ENCODE measurements at places on chromosomes 5 and 9.

DNA sequence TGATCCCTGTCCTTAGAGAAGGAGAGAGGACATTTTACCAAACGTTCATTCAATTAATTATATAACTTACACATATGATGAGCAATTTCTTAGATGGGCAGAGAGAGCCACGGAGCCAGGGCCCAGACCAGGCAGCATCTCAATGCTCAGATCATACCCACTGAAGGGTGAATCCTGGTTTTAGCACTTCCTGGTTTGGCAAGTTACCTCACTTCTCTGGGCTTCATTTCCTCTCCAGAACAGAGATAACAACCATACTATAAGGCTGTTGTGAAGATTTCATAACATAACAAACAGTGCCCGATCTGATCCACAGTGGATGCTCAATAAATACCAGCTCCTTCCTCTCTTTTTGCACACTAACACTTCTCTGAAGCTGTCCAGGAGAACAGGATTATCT is 271.1 kb downstream of the DENND1A start:
- no peak for DNase-seq

DNA sequence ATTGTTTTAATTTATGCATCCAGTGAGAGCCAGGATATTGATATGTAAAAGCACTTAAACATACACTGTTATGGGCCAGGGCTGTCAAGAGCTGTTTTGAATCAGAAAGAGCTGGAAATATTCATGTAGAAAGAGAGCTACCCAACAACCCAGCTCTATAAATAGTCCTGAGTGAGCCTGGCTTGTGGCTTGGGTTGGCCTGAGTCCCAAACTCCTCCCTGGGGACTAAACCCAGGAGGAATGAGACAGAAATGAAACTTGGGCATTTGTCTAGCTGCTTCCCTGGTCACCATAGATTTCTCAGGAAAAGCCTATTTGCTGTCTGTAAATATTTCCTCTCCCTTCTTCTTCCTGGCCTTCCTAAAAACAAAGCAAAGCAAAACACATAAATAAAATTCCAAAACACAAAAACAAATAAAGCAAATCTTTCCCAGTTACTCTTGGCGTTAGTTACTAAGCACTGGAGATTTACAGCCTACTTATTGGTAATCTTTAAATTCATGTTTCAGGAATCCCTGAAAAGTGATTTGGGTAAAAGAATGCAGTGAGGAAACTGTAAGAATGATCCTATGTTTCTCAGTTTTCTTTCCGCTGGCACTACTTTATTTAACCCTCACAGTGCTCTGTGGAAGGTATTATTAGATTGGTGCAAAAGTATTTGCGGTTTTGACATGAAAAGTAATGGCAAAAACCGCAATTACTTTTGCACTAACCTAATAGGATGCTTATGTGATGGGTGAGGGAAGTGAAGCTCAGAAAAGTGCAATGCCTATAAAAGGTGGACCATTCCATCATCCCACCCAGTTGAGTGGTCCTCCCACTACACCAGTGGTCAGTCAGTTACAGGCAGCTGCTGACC is 111.8 kb downstream of the CARTPT start:
- DNase-seq = no peak

DNA sequence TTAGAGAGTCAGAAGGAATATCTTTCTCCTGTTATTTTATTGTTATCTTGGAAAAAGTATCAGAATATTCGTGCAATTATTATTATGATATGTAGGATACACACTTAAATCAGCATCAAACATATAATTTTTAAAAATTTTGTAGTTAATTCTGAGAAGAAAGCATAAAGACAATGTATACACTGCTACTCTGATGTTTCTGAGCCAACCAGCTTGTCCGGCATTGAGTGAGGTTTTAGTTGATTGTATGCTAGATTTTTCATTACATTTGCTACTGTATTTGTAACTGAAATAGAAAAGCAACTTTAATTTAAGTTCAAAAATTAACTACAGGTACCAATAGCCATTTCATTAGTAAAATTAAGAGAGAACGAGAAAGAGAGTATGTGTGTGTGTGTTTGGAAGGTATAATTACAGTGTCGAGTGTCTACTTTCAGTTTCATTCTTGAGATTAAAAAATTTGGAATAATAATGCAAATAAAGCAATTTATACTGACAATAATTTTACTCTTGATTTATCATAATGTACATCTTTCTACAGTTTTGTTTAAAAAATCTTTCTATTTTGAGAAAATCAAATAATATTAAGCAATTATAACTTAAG is 160.4 kb upstream of the CDH12 start:
- no peak for DNase-seq

DNA sequence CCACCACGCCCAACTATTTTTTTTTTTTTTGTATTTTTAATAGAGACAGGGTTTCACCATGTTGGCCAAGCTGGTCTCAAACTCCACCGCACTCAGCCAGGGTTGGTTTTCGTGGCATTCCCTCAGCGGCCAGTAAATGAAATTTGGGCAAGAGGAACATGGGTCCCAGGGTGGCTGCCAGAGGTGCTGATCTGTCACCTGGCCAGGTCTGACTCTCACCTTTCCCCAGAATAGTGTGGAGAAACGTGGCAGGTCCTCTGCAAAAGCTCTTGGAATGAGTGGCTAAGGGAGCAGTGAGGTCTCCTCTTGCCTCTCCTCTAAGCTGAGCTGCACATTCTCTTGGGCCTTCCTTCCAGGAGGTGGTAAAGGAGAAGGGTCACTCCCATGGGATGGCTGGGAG is 170.1 kb downstream of the IRX2 start:
- no peak for DNase-seq

Measured in stimulated activated CD8-positive, alpha-beta memory T cell treated with anti-CD3 and anti-CD28 coated beads, Interleukin-7, amount 100 ng/mL, for 1 hour (primary cell).